ENCODE measurements at places on chromosomes 3 and 15.

- no peak for DNase-seq
Observed at GRCh38 chr3:10380906-10381305, 60.0 kb upstream of the SEC13 start.

- no peak for DNase-seq
Observed at GRCh38 chr3:112498914-112499711, at the start of gene BTLA. Gene BTLA (minus strand): TSS chr3:112499472. CDS start chr3:112499358, 114 bp downstream.

GRCh38 chr3:122298239-122298638 is 26.8 kb upstream of the CSTA start:
- DNase-seq: no peak

DNA sequence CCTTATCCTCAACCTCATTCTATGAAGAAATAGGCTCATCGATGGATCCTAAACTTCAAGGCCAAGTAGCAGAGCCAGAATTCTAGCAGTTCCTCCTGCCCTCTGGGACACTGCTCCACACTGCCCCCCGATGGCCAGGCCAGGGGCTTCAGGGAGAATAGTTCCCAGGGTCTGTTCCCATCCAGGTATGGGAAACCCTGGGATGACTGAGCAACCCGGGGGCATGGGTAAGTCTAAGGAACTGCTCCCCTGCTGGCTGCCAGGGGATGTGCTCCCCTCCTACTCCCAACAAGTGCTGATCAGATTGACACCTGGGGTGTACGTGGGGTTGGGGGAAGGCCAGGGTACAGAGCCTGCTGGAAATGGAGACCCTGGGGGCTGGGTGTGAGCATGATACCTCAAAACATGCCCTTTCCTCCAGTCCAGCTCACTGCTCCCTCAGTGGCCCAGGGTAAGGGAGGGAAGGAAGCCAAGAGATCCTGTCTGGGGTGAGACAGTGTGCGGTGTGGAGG is 7.6 kb downstream of the ULK3 start:
- peak; percentile 96 for DNase-seq

- DNase-seq: no peak
Observed at GRCh38 chr15:68425428-68426060, 6.4 kb downstream of the ITGA11 start.

GRCh38 chr15:55774113-55774970 is 31.4 kb upstream of the PRTG start:
- DNase-seq: peak; percentile 84

- no peak for DNase-seq
Observed at GRCh38 chr3:132870541-132870940, 148.3 kb upstream of the NPHP3 start.

DNA sequence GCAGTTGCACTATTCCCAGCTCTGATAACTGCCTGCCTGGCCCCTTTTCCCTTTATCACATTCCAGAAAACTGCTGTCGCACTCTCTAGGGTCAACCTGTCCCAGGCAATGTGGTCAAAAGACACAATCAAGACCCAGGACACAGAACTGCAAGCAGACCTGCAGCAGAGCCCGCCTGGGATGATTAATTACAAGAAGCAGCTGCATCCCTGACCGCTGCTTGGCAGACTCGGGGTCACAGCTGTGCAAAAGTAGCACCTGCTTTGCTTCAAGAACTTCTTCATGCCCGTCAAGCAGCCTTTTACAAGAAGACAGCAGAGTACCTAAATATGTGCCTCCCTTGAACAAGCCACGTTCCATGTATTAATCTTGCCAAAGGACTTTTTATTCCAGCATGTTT is 120.0 kb upstream of the ST8SIA2 start:
- no peak for DNase-seq

DNA sequence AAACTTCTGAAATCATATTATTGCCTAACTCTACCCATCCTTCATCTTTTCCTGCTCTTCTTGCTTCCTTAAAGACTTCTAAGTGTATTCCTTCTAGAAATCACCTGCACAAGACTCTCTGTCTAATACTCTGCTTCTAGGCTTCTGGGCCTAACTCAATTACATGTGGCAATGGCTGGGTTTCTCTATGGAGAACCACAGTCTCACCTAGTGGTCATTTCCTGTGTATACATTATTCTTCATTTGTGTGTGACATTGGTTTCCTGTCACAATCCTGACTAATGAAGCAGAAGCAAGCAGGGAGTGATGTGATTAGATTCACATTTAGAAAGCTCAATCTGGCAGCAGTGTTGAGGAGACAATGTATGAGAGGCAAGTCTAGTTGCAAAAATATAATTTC is 16.9 kb upstream of the CLDN1 start:
- DNase-seq: no peak

DNA sequence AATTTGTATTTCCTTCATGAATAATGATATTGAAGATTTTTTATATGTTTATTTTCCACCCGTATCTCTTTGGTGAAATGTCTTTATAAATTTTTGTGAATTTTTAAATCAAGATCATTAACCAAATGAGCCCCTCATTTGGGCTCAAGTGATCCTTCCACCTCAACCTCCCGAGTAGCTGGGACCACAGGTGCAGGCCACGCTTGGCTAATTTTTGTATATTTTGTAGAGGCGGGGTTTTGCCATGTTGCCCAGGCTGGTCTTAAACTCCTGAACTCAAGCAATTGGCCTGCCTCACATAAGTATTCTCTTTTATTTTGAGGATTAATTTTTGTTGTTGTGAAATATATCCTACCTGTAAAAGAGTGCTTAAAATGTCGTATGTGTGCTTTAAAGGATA is 4.9 kb downstream of the BBS4 start:
- no peak for DNase-seq

DNA sequence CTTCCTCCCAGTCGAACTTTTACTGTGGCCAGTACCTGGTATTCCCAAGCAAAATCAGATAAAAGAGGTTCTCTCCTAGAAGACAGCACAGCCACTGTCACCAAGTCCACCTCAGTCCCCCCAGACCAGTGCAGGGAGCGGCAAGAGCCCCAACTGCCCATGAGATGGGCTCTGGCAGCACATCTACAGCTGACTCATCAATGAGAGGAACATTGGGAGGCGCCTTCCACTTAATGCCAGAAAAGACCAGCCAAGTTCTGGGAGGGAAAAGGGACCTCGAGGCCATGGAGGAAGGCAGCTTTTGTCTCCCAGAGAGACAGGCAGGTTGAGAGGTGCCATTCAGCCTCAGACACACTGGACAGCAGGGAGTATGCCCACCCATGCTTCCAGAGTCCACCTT is 28.2 kb downstream of the POC1A start:
- no peak for DNase-seq

- no peak for DNase-seq
Observed at GRCh38 chr3:192842138-192842537, 75.5 kb downstream of the MB21D2 start.

DNA sequence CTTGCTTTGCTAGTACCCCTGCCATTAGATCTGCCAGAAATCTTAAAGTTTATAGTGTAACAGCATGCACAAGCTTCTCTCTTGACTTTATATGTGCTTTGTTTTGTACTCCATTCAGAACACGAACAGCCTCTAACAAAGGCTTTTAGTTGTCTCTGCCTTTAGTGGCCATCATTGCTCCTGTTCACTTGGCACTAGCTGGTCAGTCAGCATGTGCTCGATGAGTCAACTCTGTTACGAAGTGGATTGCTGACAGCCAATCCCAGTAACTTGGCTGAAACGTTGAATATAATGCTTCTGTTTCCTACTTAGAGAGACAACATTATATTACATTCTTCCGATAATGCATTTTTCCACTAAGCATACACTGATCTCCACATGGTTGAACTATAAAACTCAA is 349.2 kb downstream of the NAALADL2 start:
- DNase-seq: no peak

DNA sequence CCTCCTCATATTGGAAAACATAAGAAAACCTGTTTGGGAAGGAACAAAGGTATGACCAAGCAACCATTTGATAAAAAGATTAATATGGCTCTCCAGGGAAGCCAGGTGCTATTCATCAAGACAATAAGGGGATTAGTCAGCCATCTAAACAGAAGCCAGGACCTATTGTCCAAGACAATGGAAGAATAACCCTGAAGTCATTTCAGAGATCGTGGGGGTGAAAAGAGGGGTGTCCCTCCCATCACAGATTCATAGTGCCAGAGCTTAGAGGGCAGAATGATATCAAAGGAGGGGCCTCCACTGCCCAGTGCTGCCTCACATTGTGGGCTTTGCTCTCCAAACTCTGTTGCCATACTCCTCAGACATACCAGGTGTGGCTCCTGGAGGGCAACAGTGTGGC is 73.5 kb downstream of the DAPK2 start:
- no peak for DNase-seq

- no peak for DNase-seq
Observed at GRCh38 chr3:85875589-85875988, 916.8 kb downstream of the CADM2 start.

- no peak for DNase-seq
Observed at GRCh38 chr3:170485696-170486095, 67.0 kb downstream of the CLDN11 start.

DNA sequence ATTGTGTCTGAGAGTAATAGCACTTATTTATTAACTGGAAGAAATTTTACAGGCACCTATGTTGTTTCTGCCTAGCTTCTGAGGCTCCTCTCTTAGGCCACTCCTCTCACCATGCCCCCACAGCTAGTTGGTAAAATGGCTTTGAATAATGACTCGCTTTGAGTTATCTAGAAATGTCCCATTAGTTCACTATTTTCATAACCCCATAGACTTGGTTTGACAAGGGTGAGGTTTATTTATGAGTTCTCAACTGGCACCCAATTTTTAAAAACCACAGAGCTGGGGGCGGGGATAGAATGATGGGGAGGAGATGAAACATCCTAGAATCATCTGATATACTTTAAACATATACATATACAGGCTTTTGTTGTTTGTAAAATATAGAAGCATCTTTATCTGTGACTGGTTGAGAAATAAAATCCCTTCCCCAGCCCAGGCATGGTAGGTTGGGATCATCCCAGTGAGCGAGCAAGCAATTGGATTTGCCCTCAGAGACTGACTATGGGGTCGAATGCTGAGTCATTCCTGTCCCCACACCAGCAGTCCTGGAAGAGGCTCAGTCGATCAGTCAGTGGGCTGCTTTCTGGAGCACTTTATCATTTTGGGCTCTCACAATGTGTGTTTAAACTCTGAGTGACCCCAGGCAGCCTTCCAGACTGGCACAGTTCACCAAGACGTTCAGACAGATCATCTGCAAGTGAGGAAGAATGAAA is 60.2 kb upstream of the TSEN2 start:
- no peak for DNase-seq

GRCh38 chr3:4827767-4828166 is 151.5 kb upstream of the BHLHE40 start:
- DNase-seq: no peak

DNA sequence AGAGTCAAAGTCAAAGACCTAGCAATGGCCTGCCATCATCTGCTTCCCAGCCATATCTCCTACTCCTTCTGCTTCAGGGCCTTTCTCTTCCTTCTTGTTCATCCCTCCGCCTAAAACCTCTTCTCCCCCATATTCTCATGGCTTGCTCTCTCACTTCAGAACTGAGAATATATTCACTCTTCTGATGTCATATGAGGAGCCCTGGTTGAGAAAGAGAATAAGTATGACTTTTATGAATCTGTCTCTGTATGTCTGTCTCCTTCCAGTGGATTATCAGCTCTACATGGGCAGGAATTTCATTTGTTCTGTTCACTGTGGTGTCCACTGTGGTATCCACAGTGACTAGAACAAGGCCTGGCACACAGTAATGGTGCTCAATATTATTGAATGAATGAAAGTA is 11.8 kb downstream of the ZNF592 start:
- DNase-seq: no peak

DNA sequence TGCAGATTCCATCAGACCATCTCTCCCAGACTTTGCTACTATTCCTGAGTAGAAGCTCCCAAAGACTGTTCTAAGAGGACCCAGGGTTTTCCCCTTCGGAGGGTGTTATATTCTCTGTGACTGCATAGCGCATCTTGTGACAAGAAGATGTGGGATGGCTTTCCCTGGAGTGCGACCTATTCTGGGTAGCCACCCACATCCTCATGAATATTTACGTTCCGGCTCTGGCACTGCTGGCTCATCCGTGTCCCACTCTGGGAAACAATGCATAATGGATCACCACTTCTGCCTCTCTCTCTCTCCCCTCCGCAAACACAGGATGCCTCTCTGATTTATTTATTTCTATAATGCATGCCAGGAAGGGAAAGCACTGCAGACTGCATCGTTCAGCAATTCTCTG is 166.1 kb downstream of the PYDC2 start:
- DNase-seq: no peak

GRCh38 chr3:113053169-113053568 is 62.4 kb downstream of the GTPBP8 start:
- no peak for DNase-seq

DNA sequence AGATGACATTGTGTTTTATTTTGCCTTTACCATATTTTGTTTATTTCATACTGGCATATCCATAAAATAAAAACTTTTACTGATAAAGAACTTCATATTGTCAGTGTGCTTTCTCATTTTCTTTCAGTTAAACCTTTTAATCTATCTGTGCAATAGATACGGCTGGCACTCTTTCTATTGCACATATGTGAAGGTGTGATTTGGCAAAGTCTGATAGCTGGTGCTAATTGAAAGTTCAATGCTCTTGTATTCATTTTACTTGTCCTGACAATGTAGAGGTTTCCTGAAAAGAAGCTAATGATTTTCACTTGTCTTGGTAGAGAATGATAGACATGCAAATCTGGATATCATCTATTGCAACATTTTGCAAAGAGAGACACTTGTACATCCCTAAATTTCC is 467.0 kb downstream of the NSUN3 start:
- no peak for DNase-seq

GRCh38 chr15:101613130-101614000 is 38.8 kb downstream of the TM2D3 start:
- no peak for DNase-seq

DNA sequence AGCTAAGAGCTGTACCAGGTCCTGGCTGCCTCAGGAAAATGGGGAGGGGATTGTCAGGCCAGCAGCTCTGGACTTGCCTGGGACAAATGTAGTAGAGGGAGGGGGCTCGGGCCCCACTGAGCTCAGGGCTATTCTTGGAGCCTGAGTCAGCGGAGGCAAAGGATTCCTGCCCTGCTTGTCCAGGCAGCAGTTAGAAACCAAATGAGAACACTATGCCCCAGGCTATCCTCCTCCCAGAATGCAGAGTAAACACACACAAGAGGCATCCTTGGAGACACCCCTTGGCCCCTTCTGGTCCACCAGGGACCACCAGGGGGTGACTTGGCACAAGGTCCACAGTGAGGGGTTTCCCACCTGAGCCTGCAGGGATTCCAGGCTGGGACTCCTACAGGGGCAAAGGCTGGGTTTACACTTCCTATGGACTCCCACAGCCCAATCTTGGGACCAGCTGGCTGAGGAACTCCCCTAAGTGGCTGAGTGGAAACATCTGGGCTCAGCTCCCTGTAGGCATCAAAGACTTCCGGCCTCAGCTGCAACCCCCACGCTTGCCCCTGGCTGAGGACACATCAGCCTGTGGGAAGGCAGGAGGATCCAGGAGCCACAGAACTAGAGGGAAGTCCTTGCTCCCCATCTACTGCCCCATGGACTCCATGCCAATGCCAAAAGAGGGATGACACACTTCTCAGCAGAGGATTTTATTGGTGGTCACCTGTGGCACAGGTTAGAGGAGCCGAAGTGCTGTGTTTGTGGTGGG is 3.4 kb upstream of the COL7A1 start:
- no peak for DNase-seq
